ENCODE measurements at places on chromosomes 7 and 10. TPM values are rescaled to one million over a fixed set of nuclear protein-coding genes. Genes with fewer than 3 reads are reported as not detected.

Gene GIMAP4
- total RNA-seq = 0.28 TPM

Gene ENTPD1
- total RNA-seq = 2.3 TPM

Gene MMP21
- total RNA-seq = not detected

- DNase-seq = no peak
- no peaks in the 10 kb centered on the region for H3K36me3 ChIP-seq
- no peak overlapping the region for H3K27ac ChIP-seq
- no peak overlapping the region for H3K4me3 ChIP-seq
- H3K27me3 ChIP-seq = no peaks in the 10 kb centered on the region
- H3K4me1 ChIP-seq = 0 out of 2 replicates have a peak, but pooled peaks cover 3% of the 10 kb centered on the region
Observed at GRCh38 chr10:96389785-96390184, 31.0 kb upstream of the OPALIN start.

GRCh38 chr10:23481363-23481961, 42.6 kb downstream of the OTUD1 start:
- H3K4me1 ChIP-seq = 0 out of 2 replicates have a peak, but pooled peaks cover 2% of the 10 kb centered on the region
- H3K36me3 ChIP-seq = no peaks in the 10 kb centered on the region
- no peak overlapping the region for H3K27ac ChIP-seq
- H3K4me3 ChIP-seq = no peak overlapping the region
- no peaks in the 10 kb centered on the region for H3K27me3 ChIP-seq

DNA sequence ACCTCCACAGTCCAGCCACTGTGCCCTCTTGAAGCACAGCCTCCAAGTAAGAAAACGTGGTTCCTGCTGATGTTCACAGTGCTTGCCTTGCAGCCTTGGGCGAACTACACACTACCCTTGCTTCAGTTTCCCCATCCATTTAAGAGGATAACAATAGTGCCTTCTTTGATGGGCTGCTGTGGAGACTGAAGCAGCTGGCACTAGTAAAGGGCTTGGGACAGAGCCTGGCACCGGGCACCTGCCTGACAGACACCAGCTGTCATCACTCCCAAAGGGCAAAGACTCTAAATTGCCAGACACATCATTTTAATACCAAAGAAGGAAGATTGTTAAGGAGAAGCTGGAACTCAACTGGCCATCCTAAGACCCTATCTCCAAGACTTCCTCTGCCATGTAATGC, 3.1 kb upstream of the C10orf90 start:
- peaks cover 5% of the 10 kb centered on the region for H3K27me3 ChIP-seq
- H3K27ac ChIP-seq = no peak overlapping the region
- no peak overlapping the region for H3K4me3 ChIP-seq
- H3K36me3 ChIP-seq = peaks cover 7% of the 10 kb centered on the region
- no peak for DNase-seq

DNA sequence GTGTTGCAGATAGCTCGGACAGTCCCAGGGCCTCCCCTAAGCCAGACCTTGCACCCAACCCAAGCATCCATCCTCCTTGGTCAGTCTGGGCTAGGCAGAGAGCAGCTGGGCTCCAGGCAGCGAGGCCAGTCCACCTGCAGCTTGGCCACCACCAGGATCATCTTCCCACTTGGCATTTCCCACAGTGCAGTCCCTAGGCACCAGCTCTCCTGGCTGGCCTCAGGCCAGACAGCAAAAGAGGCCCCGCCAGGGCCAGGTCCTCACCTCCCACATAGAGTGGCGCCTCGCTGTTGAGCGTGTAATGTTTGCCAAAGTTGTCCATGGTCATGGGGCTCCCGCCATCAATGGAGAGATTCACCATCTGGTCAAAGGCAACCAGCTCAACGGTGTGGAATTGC, 171.7 kb downstream of the LCOR start:
- H3K27ac ChIP-seq = no peak overlapping the region
- no peak for DNase-seq
- H3K4me3 ChIP-seq = no peak overlapping the region
- peaks cover 12% of the 10 kb centered on the region for H3K36me3 ChIP-seq
- H3K4me1 ChIP-seq = peaks cover 4% of the 10 kb centered on the region

GRCh38 chr10:125953778-125954385, 57.5 kb downstream of the FANK1 start:
- H3K4me1 ChIP-seq = no peaks in the 10 kb centered on the region
- no peak overlapping the region for H3K27ac ChIP-seq
- no peak for DNase-seq
- no peak overlapping the region for H3K4me3 ChIP-seq

DNA sequence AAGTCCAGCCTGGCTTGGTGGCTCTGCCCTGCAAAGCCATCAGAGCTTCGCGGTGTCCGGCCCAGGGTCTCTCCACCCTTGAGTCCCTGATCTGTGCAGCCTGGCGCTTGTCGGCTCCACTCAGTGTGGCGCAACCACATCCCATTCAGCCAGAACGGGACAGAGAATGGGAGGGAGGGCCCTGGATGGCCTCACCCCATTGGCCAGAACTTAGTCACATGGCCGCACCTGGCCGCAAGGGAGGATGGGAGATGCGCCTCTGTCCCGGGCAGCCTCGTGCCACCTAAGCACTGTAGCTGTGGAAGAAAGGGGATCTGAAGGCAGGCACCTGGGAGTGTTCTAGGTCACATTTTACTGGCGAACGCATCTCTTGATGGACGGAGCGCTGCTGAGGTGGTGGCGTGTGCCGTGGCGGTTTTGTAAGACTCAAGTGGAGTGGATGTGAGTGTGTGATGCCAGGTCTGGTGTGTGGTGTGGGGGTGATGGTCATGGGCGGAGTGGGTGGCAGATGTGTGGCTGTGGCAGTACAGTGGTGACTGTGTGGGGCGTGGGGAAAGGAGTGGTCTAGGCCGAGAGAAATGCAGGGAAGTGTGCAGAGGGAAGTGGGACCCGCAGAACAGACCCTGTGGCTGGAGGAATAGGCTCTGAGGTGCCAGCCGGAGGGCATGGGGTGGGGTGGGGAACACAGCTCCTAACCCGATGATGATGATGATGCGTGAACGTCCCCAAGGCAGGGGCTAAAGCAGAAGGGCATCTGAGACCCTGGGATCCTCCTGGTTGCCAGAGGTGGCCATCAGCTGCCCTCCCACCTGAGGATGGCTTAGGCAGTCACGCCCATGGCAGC, 19.0 kb downstream of the CLEC2L start:
- peaks cover 14% of the 10 kb centered on the region for H3K4me1 ChIP-seq
- H3K27me3 ChIP-seq = peaks cover 5% of the 10 kb centered on the region
- H3K27ac ChIP-seq = peak overlapping the region; percentile 55
- H3K4me3 ChIP-seq = no peak overlapping the region
